ENCODE measurements at places on chromosomes 4 and X.

- no peak for DNase-seq
These were observed 33.1 kb downstream of the DMD start for GRCh38 chrX:33178218-33178617.

DNA sequence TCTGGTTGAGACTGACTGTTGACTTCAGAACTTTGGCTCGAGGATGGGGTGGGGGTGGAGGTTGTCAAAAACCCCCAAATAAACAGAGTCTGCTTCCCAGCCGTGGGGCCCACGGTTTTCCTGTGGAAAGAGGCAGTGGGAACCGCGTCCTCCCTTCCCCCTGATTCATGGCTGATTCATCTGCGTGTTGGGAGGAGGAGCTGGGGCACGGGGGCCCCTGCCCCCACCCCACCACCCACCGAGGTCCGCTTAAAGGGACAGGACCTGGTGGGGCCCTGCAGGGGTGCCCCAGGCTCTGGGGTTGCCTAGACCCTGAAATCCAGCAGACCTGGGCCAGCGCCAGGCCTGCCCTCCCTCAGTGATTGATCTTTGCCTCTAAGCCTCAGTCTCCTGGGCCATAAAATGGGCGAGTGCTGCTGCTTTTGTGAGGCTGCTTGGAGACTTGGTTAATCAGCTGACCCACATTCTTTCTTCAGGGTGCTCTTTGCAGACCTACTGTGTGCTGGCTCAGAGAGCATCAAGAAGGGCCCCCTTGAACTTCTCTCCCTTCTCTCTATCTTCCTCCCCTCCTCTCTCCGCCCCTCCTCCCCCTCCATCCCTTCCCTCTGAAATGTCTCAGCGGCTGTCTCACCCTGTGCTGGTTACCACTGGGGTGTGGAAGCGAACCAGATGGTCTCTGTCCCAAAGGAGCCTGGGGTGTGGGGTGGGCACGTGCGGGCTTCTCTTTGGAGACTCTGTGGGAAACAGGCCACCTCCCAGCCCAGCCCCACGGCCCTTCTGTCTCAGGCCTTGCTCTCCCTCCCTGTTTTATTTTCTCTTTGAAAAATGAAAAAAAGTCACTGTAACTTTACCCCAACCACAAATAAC, 9.1 kb downstream of the HTRA3 start:
- DNase-seq, result no peak

DNA sequence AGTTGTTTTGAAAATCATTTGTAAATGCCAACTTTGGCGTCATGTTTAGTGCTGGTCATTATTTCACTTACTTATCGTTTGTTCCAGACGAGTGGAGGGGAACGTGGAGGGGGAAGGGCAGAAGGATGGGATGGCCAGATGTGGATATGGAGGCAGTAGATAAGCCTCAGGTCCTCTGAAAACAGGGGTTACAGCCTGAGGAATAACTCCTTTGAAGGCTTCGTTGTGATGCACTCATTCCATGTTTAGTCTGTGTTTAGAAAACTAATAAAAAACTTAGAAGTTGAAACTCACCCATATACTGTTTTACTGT, 1.1 kb downstream of the MOB1B start:
- DNase-seq, result peak; percentile 8

- no peak for DNase-seq
These were observed 602.7 kb upstream of the PCDH7 start for GRCh38 chr4:30117433-30117832.

GRCh38 chr4:175656649-175657048, 155.4 kb downstream of the GPM6A start:
- DNase-seq, result no peak

GRCh38 chrX:25287521-25287920, 271.8 kb upstream of the ARX start:
- DNase-seq, result no peak

DNA sequence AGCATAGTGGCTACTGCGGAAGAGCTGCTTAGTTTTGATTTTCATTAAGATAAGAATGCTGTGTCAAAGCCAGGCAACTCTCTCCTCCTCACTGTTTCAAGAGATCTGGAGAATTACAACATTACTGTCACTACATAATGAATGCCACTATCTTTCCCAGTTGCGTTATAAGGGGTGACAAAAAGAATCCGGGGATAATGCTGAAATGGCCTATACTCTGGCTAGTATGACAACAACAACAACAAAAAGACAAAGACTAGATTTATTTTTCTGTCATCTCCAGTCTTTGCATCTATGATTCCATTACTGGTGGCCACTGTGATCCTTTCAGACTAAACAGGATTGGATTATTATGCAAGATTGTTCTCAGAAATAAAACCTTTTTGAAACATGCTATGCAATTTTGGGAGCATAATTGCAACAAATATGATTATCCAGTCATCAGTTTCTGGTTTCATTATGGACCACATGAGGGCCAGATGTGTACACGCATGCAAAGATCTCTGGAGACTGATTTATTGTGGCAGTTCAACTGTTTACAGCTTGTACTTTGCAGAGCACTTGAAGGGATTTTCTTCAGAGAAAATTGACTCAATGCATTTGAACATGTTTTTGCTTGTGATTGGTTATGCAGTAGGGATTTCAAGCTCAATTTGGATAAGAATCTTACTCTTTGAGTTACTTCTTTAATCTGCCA, 31.1 kb upstream of the SPANXB1 start:
- no peak for DNase-seq

- no peak for DNase-seq
These were observed 115.6 kb downstream of the REPS2 start for GRCh38 chrX:17062065-17062464.

DNA sequence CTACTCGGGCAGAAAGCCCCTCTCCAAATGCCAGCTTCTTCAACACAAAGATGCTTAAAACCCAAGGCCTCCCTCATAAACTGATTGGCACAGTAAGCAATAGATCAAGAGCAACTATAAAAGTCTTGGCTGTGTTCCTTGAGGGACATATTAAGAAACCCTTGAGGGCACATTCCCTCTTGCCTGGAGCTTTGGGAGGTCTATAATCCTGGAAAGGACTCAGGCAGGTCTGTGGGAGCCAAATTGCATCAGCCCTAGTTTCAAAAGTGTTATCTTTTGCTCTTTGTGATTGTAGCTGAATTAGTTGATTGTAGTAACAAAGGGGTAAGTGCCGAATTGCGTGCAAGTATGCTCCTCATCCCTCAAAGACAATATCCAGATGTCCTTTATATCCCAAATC, 18.6 kb upstream of the SETD7 start:
- DNase-seq, result no peak

GRCh38 chr4:155268821-155269220, 60.4 kb downstream of the NPY2R start:
- no peak for DNase-seq

- peak; percentile 98 for DNase-seq
These were observed 49.5 kb downstream of the CD99L2 start for GRCh38 chrX:150848914-150849365.

GRCh38 chr4:154319736-154320135, 171.9 kb downstream of the DCHS2 start:
- DNase-seq, result no peak

DNA sequence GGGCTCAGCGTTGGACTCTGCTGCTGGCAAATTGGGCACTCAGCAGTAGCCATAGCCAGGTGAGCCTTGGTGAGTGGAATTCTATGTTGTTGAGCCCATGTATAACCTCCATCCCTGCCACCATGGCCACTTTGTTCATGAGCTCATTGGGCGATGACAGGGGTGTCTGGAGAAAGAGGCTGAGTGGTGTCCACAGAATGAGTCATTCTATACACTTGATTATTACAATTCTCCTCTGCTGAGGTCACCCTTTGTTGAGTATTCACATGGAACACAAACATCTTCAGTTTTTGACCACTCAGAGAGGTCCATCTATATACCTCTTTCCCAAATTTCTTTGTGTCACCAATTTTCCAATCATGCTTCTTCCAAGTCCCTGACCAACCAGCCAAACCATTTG, 1341.7 kb downstream of the PCDH7 start:
- peak; percentile 76 for DNase-seq

- peak; percentile 84 for DNase-seq
These were observed at the start of gene PWWP3B for GRCh38 chrX:106168107-106168506. Gene PWWP3B, plus strand, starts transcription at chrX:106168305. Its CDS starts 37,128 bp downstream, at chrX:106205433.

- DNase-seq, result no peak
These were observed 63.2 kb downstream of the ANAPC10 start for GRCh38 chr4:145034727-145035211.

- peak; percentile 80 for DNase-seq
These were observed 1020.5 kb upstream of the AGA start for GRCh38 chr4:178462710-178463109.

- no peak for DNase-seq
These were observed 27.5 kb downstream of the NSD2 start for GRCh38 chr4:1898681-1899080.

DNA sequence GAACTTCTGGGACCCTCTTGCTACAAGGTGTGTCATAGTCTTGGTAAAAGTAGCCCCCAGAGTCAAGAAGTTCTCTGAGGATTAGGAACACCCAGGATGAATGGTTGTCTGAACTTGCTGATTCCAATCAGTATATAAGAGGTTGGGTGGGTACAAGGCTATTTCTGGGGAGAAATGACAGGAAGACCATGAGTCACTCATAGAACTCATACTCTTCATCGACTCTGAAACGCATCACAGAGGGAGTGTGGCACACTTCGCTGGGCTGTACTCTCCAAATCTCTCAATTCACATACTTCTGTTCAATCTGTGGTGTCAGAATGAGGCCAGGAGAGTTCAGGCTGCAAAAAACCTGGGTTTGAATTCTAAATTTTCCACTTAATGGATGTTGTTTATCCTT, 193.2 kb upstream of the LEF1 start:
- DNase-seq, result no peak

DNA sequence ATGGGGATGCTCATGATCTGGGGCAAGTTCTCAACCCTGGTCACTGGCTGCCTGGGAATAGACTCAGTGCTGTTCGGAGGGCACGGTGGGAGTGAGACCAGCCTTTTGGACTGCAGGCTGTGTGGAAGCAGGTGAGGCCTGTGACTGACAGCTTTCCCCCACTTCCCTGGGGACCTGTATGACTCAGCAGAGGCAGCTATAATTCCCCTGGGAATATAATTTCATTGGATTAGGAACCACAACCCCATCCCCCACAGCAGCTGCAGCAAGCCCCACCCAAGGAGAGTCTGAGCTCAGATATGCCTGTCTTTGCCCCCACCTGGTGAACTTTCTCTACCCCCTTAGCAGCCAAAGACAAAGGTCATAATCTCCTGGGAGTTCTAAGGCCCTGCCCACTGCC, 408.6 kb downstream of the PPP3CA start:
- no peak for DNase-seq

- DNase-seq, result peak; percentile 55
These were observed 24.2 kb downstream of the GPRIN3 start for GRCh38 chr4:89283226-89284009.

GRCh38 chr4:82419451-82419850, 10.8 kb downstream of the HNRNPDL start:
- no peak for DNase-seq

GRCh38 chrX:118347131-118347530, 1.2 kb downstream of the WDR44 start:
- DNase-seq, result peak; percentile 35

- DNase-seq, result no peak
These were observed 358.3 kb downstream of the GABRG1 start for GRCh38 chr4:45765521-45765920.

- DNase-seq, result peak; percentile 81
These were observed at the start of gene ASB9 for GRCh38 chrX:15269618-15270521. Gene ASB9, minus strand, starts transcription at chrX:15270083. Its CDS starts 209 bp downstream, at chrX:15269874.

GRCh38 chr4:110134269-110134869, 64.0 kb downstream of the ELOVL6 start:
- DNase-seq, result no peak

GRCh38 chrX:51569561-51569960, 49.2 kb downstream of the CENPVL3 start:
- DNase-seq, result no peak

DNA sequence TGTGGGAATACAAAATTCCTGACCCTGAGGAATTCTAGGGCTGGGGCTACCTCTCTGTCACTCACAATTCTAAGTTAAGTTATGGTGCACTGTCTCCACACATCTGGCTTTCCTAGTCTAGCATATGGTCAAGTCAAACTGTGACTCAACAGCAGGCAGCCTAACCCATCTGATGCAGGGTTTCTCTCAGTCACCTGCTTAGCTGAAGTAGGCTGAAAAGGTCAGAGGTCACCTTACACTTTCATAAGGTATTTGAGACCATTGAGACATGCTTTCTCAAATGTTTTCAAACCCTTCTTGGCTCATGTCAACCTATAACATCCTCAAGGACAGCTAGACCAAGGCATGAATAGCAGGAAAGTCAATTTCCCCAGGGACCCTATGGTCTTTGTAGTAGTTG, 196.5 kb upstream of the STK26 start:
- no peak for DNase-seq

DNA sequence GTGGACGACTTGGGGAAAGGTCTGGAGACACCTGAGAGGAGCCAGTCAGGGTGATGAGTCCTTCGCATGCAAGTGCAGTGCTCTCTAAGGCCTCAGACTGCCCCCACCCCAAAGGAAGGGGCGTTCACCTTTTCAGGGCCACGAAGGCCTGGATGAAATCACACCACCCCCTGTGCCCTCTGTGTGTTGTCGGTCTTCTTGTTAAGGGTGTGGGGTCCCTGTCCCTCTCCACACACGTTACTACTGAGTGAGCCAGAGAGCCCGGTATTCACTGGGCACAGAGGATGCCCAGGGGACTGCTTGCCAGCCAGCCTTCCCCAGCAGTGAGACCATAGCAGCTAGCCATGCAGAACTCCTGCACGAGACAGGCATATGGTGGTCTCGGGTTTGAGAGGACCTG, 72.0 kb downstream of the MTMR1 start:
- DNase-seq, result no peak

DNA sequence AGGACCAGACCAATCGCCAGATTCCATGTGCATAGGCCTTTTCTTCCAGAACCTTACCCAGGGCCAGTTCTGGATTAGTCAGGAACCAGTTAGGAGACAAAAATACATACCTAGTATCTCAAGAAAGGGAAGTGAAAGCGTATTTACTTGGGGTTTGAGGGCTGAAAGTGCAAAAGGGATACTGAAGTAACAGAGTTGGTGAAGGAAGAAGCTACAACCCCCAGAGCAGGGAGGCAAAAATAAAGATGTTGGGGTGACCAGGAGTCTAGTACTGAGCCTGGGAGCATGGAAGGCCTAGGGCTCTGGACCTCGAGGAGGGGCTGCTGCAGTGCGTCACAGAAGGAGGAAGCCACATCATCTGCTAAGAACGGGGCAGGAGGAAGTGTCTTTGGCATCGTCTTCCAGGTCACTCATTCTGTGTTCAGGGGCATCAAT, 38.3 kb downstream of the TKTL1 start:
- DNase-seq, result no peak

DNA sequence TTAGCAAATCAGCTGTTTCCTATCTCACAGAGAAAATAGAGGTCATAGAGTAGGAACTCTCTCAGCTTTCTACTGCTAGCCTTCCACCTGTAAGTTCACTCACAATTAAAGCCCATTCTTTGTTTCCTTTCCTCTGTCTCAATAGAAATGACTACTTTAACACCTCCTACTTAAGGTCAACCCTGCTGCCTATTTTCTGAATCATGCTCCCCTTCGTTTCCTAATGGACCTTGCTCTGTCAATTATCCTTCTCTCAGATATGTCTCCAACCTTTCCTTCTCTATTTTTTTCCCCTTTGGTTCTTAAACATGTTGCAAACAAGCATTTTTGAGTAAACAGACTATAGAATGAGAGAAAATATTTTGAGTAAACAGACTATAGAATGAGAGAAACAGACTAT, 5.1 kb upstream of the PAQR3 start:
- no peak for DNase-seq

Measured in DMS53 (cell line).